ENCODE measurements at places on chromosomes 13 and 19.

GRCh38 chr13:102586615-102587014 is 10.2 kb upstream of the TPP2 start:
- no peak for DNase-seq

- DNase-seq, result no peak
Observed at GRCh38 chr19:7083076-7083956, 13.8 kb downstream of the ZNF557 start.

DNA sequence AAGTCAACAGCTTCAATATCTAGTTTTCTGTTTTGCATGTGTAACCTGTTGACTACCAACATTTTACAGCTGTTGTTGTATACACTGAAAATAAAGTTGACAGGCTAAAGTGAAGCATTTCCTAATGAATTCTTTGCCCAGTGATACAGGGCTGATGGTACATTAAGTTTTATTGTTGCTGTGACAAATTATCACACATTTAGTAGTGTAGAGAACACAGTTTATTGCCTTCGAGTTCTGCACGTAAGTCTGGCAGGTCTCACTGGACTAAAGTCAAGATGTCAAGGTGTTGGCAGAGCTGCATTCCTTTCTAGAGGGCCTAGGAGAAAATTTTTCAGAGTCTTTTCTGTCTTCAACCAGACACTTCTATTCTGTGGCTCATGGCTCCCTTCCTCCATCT is 184.2 kb downstream of the SLITRK6 start:
- no peak for DNase-seq

GRCh38 chr19:27865927-27866777 is 1346.8 kb downstream of the UQCRFS1 start:
- DNase-seq, result no peak

GRCh38 chr19:49436381-49437017 is 4.8 kb downstream of the SLC17A7 start:
- no peak for DNase-seq

DNA sequence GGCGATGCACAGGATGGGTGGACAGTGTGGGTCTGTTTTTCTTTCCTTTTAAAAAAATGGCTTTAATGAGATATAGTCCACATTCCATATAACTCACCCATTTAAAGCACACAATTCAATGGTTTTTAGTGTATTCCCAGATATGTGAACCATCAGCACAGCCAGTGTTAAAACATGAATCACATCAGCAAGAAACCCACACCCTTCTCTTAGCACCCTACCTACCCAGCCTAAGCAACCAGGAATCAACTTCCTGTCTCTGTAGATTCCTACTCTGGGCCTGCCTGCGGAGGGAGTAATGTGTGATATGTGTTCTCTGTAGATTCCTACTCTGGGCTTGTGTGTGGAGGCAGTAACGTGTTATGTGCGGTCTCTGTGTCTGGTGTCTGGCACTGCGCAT is 11.9 kb downstream of the TMEM255B start:
- no peak for DNase-seq

GRCh38 chr19:11223200-11223599 is 16.2 kb upstream of the ANGPTL8 start:
- DNase-seq, result no peak

DNA sequence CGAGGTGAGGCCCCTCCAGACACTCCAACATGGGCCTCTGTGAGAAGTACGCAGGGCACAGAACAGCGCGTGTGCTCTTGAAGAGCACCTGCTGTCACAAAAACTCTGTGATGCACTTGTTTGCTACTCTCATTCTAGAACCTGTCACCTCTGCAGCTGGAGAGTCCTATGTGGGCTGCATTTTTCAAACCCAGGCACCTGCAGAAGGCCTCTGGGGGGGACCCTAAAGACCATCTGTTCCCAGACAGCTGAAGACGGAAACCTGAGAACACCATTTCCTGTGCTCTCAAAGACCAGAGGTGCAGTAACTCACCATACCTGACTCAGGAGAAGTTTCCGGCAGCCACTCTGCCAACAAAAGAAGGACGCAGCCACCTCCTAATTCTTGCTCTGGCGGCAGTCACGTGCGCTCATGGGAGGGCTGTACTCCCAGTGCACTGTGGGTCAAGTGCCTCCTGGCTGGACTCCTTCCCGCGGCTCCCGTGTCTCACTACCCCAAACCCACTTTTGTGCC is 28.1 kb downstream of the RANBP3 start:
- no peak for DNase-seq

DNA sequence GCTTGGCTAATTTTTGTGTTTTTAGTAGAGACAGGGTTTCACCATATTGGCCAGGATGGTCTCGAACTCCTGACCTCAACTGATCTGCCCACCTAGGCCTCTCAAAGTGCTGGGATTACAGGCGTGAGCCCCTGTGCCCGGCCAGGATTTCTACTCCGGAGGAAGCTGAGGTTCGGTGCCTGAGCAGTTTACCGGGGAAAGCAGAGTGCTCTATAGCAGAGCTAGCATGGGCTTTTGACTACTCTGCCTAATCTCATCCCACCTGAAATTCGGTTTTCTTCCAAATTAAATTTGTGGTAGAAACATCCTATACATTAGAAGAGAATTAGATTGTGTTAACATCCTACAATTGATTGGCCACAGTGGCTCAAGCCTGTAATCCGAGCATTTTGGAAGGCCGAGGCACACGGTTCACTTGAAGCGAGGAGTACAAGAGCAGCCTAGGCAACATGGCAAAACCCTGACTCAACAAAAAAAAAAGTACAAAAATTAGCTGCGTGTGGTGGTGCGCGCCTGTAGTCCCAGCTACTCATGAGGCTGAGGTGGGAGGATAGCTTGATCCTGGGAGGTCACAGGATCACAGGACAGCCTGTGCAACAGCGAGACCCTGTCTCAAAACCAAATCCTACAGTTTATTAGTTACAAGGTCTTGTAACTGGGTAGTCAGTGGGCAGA is 1.6 kb downstream of the RPL13A start:
- no peak for DNase-seq

GRCh38 chr19:23402388-23402787 is 7.1 kb upstream of the ZNF91 start:
- DNase-seq, result no peak

DNA sequence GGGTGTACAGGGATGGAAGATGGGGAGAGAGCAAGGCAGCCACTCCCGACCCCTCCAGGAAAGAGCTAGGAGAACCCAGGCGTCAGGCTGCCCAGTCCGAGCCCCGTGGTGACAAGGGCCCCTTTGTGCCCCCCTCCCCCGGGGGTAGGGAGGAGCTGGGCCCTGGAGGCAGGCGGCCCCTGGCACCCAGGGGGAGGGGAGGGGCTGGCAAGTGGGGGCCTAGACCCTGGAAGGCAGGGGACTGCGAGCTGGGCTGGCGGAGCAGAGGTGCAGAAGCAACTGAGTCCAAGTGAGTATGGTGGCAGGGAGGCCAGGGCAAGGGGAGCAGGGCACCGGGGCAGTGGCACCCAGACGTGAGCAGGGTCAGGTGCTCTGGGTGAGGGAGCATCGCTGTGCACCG is at the start of gene MAG:
TSS of gene MAG (plus strand) at position 246 of the 400 bp plus-strand sequence. CDS start 3,248 bp downstream, outside the sequence.
- no peak for DNase-seq

GRCh38 chr13:66338542-66338941 is 891.6 kb downstream of the PCDH9 start:
- no peak for DNase-seq

- no peak for DNase-seq
Observed at GRCh38 chr19:2810141-2811091, 9.3 kb upstream of the ZNF554 start.

- DNase-seq, result no peak
Observed at GRCh38 chr13:21723807-21724505, 53.1 kb downstream of the FGF9 start.

- no peak for DNase-seq
Observed at GRCh38 chr13:24178847-24179485, 18.4 kb downstream of the SPATA13 start.

- no peak for DNase-seq
Observed at GRCh38 chr13:25727250-25727649, 324.6 kb downstream of the SHISA2 start.

DNA sequence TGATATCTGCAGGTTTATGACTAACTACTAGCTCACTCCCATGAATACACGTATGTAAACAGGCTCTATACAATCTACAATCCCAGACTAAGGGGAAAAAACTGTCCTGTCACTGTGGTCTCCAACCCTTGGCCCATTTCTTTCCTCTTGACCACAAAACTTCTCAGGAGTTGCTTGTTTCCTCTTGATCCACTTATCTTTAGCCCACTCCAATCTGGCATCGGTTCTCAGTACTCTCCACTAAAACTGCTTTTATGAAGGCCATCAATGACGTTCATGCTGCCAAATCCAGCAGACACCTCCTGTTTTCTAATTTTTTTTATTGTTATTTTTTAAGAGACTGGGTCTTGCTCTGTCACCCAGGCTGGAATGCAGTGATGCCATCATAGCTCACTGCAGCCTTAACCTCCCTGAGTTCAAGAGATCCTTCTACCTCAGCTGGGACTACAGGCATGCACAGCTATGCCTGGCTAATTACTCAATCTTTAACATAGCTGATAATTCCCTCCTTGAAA is 31.9 kb upstream of the USPL1 start:
- no peak for DNase-seq

DNA sequence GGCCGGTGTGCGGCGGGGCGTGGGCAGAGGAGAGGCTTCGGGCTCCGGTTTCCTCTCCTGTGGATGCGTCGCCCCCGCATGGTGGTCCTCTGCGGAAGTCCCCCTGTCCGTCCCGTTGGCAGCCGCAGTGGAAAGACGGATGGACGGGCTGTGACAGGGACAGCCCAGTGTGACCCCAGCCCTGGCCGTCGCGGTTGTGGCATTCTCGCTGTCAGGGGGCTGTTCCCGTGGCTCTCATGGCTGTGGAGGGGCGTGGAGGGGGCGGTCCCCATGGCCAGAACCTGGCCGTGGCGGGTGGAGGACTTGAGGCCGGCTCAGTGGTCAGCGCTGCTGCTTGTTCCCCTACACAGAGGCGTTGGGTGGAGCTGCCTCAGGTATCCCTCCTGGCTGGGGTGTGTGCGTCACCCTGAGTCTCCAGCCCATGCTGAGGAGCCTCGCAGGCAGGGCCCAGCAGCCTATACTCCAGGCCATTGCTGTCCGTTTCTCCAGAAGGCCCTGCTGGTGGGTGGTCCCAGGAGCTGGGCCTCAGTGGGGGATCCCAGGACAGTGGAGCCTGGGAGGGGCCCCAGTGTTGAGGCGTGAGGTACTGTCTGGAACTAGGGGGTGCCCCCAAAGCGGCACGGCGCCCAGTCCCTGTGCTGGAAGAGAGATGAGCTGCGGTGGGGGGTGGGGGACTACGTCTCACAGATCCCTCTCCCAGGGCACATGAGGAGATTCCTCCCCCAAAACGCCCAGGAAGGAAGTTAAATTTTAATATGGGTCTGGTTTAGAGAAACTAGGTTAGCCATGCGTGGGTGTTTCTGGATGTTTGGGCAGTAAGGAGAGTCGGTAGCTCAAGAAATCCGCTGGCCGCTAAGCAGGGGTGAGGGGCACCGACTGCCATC is 20.3 kb downstream of the CSNK1G2 start:
- DNase-seq, result no peak

- DNase-seq, result no peak
Observed at GRCh38 chr13:25394402-25395060, 22.8 kb downstream of the ATP8A2 start.

DNA sequence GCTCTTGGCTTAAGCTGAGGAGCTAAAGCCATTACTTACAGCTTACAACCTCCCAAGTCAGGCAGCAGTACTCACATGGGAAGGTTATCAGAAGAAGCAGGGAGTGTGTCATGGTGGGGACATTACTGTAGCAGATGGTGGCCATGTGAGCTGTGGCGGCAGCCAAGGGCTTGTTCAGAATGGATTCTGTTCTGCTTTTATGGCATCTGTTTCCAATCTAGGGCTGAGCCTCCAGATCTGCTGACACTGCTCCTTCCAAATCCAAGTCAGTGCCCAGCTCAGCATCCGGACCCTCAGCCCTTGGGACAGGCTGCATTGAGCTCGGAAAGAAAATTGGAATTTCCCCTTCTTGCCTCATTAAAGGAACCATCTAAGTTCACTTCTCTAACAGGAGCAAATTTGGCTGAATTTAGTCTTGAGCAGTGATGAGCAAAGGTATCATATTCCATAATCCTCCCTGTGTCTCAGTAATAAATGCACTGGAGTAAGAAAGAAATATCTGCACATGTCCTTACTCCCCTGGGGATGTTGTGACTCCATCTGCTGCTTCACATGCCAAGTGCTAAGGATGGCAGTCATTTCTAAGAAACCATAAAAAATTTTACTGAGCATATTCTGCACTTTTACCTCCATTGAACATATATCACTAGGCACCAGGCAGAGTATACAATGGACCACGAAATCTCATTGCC is 73.9 kb downstream of the KCTD12 start:
- no peak for DNase-seq

- no peak for DNase-seq
Observed at GRCh38 chr13:68984688-68985319, 1122.8 kb upstream of the ATXN8OS start.

DNA sequence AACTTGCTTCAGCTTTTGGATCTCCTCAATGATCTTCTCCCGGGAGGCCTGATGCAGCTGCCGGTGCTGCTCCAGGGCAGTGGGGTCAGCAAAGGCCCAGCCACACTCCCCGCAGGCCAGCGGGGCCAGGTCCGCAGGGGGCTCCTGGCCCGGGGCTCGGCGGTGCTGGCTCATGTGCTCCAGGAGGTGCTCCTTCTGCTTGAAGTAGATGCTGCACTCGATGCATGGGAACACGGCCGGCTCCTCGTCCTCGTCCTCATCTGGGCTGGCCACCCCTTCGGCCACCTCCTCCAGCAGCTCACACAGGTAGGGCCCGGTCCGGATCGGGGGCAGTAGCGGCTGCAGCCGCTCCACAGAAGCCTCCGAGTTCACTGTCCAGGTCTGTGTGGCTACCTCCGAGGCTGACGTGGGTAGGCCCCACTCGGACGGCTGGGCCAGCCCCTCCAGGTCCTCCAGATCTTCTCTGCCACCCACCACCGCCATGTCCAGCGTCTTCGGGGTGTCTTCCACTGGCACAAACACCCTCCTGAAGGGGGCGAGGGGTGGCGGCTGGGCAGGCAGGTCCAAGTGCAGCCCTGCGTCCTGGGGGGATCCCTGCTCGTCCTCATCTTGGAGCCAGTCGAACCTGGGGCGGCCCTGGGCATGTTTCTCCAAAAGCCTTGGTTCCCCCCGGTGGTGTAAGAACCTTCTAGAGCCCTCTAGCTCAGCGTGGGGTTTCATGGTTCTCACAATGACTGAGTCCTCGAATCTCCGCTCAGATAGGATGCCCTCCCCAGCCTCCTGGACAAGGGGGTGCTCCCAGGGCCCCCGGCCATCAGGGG is 9.7 kb downstream of the WIZ start:
- DNase-seq, result no peak

DNA sequence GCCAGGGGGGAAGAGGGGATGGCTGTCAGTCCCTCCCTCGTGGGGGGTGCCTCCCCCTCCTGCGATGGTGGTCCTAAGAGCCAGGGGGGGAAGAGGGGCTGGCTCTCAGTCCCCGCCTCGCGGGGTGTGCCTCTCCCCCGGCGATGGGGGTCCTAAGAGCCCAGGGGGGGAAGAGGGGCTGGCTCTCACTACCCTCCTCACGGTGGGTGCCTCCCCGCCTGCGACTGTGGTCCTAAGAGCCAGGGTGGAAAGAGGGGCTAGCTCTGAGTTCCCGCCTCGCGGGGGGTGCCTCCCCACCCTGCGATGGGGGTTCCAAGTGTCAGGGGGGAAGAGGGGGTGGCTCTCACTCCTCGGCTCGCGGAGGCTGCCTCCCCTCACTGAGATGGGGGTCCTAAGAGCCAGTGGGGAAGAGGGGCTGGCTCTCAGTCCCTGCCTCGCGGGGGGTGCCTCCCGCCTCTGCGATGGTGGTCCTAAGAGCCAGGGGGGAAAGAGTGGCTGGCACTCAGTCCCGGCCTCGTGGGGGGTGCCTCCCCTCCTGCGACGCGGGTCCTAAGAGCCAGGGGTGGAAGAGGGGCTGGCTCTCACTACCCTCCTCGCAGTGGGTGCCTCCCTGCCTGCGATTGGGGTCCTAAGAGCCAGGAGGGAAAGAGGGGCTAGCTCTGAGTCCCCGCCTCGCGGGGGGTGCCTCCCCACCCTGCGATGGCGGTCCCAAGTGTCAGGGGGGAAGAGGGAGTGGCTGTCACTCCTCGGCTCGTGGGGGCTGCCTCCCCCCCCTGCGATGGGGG is 2325.6 kb upstream of the PCDH20 start:
- DNase-seq, result no peak
